B cell (primary cell): ENCODE measurements at places on chromosomes 3 and 15. TPM values are rescaled to one million over a fixed set of nuclear protein-coding genes. Genes with fewer than 3 reads are reported as not detected.

DNA sequence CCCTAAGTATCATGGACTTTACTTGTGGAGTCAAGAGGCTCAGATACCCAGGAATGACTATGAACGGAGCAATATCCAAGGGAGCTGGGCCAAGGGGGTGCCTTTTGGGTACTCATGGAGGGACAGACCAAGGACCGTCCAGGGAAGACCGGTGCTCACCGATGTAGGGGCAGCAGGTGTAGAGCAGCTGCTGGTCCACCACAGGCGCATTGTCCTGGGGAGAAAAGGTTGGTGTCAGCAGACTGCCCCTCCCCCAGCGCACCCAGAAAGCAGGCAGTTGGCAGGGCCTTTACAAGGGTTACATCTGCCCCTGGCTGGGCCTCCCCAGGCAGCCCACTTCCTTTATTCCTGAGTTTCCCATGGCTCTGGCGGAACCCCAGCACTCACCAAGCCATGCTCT, 7.5 kb downstream of the CDAN1 start:
- H3K36me3 ChIP-seq = peaks cover 16% of the 10 kb centered on the region
- H3K4me1 ChIP-seq = no peaks in the 10 kb centered on the region
- no peak overlapping the region for H3K4me3 ChIP-seq
- H3K27me3 ChIP-seq = no peaks in the 10 kb centered on the region

DNA sequence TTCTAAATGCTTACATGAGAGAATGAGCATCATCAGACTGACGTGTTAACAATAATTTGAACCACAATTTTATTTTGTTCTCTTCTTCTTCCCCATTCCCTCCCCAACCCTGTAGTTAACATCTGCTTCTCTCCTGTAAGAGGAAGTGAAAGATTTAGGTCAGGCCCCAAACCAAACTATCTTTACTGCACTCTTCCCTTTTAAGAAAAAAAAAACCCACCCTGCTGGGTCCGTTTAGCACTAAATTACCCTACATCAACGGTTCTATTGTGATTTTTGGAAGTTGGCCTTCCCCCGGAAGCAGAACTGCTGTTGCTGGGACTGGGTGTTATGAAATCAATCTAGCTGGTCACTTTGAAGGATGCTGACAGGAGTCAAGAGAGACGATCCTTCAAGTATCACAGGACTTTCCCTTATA, 49.4 kb downstream of the NFKBIZ start:
- no peaks in the 10 kb centered on the region for H3K36me3 ChIP-seq
- DNase-seq = peak; percentile 86
- H3K27ac ChIP-seq = peak overlapping the region; percentile 86
- H3K4me1 ChIP-seq = peaks cover 32% of the 10 kb centered on the region

DNA sequence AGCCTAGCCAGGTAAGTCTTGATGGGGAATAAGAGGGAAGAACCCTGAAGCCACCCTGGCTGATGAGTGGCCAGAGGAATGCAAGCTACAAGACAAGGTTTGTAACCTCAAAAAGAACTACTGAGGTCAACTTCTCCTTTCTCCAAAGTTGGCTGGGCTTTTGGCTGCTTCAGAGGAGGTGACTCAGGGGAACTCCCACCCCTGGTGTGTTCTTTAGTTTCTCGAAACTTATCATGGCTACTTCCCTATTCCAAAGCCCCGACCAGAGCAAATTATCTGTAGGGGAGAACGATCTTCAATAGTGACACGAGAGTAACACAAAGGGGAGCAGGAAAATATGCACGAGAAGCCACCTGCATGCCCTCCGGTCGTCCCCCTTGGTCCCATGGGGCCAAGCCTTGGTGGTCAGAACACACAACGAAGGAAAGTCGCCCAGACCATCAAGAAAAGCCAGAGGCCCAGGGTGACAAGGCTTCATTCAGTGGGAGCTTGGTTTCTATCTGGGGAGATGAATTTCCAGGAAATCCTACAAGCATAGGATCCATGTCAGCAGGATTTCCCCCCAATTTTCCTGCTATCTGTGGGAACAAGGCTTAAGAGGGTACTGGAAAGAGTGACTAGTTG, 6.5 kb upstream of the BCL2A1 start:
- no peaks in the 10 kb centered on the region for H3K27me3 ChIP-seq
- H3K4me3 ChIP-seq = no peak overlapping the region
- peak overlapping the region; percentile 79 for H3K27ac ChIP-seq
- peak; percentile 87 for DNase-seq
- no peaks in the 10 kb centered on the region for H3K36me3 ChIP-seq

- H3K4me1 ChIP-seq = no peaks in the 10 kb centered on the region
- H3K4me3 ChIP-seq = no peak overlapping the region
Observed at GRCh38 chr3:17352620-17353019, 389.8 kb downstream of the TBC1D5 start.

GRCh38 chr15:99578809-99579208, 13.0 kb downstream of the MEF2A start:
- peaks cover 26% of the 10 kb centered on the region for H3K4me1 ChIP-seq
- no peak overlapping the region for H3K27ac ChIP-seq
- H3K4me3 ChIP-seq = no peak overlapping the region

AQP9 gene
- polyA plus RNA-seq = 0.10 and 0.17 TPM in 2 replicates

TIMMDC1 gene
- 38.8 and 50.5 TPM in 2 replicates for polyA plus RNA-seq

DNA sequence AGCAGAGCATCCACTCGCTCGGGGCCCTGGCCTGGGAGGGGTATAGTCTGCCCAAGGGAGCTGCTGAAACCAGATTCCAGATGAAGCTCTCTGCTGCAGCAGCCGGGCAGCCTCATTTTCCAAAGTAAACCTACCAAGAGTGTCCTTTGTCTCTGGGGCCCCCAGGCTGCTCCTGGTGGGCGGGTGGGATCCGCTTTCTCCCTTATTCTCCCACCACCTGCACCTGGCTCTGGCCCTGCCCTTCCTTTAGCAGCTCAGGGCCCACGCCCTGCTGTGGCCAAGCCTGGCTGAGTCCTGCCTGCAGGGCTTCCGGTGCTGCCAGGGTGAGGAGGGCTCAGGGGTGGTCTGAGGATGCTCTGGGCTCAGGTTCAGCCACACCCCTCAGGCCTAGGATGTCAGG, 13.0 kb downstream of the SCN5A start:
- no peaks in the 10 kb centered on the region for H3K27me3 ChIP-seq
- no peak for DNase-seq
- H3K4me1 ChIP-seq = no peaks in the 10 kb centered on the region
- no peak overlapping the region for H3K4me3 ChIP-seq
- no peak overlapping the region for H3K27ac ChIP-seq

- DNase-seq = no peak
- no peaks in the 10 kb centered on the region for H3K27me3 ChIP-seq
- H3K27ac ChIP-seq = no peak overlapping the region
- no peaks in the 10 kb centered on the region for H3K4me1 ChIP-seq
- no peaks in the 10 kb centered on the region for H3K36me3 ChIP-seq
- no peak overlapping the region for H3K4me3 ChIP-seq
Observed at GRCh38 chr3:189236352-189236751, 64.6 kb downstream of the TPRG1 start.

- H3K27ac ChIP-seq = no peak overlapping the region
- no peaks in the 10 kb centered on the region for H3K27me3 ChIP-seq
- H3K36me3 ChIP-seq = no peaks in the 10 kb centered on the region
- no peaks in the 10 kb centered on the region for H3K4me1 ChIP-seq
- H3K4me3 ChIP-seq = no peak overlapping the region
- no peak for DNase-seq
Observed at GRCh38 chr3:126005951-126006350, 37.0 kb downstream of the ROPN1B start.

DNA sequence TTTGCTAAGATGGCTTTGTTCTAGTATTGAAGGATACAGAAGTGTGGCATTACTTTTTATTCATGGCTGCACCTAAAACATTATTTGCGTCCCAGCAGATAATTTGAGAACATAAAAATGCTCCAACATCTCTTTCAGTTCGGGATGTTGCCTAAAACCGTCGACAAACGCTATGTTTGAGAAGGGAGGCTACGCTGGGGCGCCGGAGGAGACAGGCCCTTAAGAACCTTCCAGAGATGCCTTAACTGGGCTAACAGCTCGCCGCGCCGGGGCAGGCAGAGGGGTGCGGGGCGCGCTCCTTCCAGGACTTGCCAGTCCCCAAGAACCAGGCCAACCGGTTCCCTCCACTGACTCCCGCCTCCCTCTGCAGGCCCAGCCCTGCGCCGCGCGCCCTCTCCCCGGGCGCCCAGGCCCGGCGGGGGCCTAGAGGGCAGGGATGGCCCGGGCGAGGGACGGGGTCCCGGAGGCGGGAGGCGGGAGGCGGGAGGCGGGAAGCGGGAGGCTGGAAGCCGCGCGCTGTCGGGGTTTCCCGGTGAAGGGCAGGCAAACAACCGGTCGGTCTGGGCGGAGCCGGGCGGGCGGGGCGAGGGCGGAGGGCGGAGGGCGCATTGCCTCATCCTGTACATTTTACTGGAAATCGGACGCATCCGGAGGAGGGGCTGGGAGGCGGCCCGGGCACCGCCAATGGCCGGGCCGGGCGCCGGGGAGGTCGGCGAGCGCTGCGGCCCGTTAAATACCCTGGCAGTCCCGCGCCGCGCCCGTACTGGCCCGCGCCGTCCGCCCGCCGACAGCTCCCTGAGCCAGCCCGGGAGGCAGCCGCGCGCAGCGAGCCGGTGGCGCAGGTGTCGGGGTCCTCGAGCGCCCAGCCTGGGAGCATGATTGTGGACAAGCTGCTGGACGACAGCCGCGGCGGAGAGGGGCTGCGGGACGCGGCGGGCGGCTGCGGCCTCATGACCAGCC, at the start of gene NFKBIZ:
NFKBIZ (plus strand) TSS at position 761 of the 960 bp plus-strand sequence; CDS start at position 876, 115 bp downstream.
- peak; percentile 92 for DNase-seq
- H3K4me3 ChIP-seq = peak within 1 kb of the TSS; percentile 100
- peaks cover 18% of the 10 kb centered on the region for H3K4me1 ChIP-seq
- H3K27me3 ChIP-seq = no peaks in the 10 kb centered on the region
- H3K36me3 ChIP-seq = peaks cover 6% of the 10 kb centered on the region
- peak within 1 kb of the TSS; percentile 84 for H3K27ac ChIP-seq

GRCh38 chr3:43038010-43038409, 58.9 kb downstream of the GASK1A start:
- no peaks in the 10 kb centered on the region for H3K4me1 ChIP-seq
- H3K36me3 ChIP-seq = no peaks in the 10 kb centered on the region
- H3K4me3 ChIP-seq = no peak overlapping the region
- H3K27me3 ChIP-seq = no peaks in the 10 kb centered on the region
- DNase-seq = no peak
- no peak overlapping the region for H3K27ac ChIP-seq

- H3K27me3 ChIP-seq = no peaks in the 10 kb centered on the region
- no peak overlapping the region for H3K27ac ChIP-seq
- no peaks in the 10 kb centered on the region for H3K36me3 ChIP-seq
- no peak for DNase-seq
Observed at GRCh38 chr3:101123081-101123480, 129.9 kb upstream of the ABI3BP start.

DNA sequence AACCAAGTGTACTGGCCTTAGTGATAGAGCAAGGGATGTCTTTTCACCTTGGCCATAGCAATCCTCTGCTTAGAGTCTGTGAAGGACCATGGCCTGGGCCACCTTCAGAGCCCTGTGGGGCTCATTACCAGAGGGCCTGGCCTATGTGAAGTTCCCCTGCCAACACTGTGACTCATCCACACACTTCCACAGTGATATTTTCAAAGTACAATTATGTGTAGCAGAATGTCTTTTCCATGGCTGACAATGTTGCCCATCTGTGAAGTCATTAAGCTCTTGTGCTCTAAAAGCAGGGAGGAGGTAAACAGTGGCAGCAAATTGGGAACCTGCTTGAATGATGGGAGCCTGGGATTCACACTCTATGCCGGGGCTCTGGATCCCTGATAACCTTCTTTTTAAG, 12.2 kb upstream of the CACNA1D start:
- H3K27me3 ChIP-seq = peaks cover 5% of the 10 kb centered on the region
- H3K4me3 ChIP-seq = no peak overlapping the region
- no peak for DNase-seq
- no peaks in the 10 kb centered on the region for H3K4me1 ChIP-seq
- no peaks in the 10 kb centered on the region for H3K36me3 ChIP-seq
- no peak overlapping the region for H3K27ac ChIP-seq

EMC7 gene
- polyA plus RNA-seq = 18.4 and 23.3 TPM in 2 replicates

GRCh38 chr3:13072600-13073325, 466 bp downstream of the IQSEC1 start:
- peak; percentile 55 for DNase-seq
- peaks cover 57% of the 10 kb centered on the region for H3K4me1 ChIP-seq

DNA sequence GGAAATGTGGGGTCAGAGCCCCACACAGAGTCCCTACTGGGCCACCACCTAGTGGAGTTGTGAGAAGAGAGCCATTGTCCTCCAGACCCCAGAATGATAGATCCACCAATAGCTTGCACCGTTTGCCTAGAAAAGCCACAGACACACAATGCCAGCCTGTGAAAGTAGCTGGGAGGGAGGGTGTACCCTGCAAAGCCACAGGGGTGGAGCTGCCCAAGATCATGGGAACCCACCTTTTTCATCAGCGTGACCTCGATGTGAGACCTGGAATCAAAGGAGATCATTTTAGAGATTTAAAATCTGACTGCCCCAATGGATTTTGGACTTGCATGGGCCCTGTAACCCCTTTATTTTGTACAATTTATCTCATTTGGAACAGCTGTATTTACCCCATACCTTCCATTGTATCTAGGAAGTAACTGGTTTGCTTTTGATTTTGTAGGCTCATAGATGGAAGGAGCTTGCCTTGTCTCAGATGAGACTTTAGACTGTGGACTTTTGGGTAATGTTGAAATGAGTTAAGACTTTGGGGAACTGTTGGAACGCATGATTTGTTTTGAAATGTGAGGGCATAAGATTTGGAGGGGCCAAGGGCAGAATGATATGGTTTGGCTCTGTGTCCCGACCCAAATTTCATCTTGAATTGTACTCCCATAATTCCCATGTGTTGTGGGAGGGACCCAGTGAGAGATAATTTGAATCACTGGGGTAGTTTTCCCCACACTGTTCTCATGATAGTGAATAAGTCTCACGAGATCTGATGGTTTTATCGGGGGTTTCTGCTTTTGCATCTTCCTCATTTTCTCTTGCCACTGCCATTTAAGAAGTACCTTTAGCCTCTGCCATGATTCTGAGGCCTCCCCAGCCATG, 49.0 kb downstream of the CD200 start:
- peaks cover 24% of the 10 kb centered on the region for H3K4me1 ChIP-seq
- H3K27me3 ChIP-seq = no peaks in the 10 kb centered on the region
- H3K36me3 ChIP-seq = no peaks in the 10 kb centered on the region
- H3K4me3 ChIP-seq = no peak overlapping the region
- no peak for DNase-seq
- H3K27ac ChIP-seq = no peak overlapping the region

DNA sequence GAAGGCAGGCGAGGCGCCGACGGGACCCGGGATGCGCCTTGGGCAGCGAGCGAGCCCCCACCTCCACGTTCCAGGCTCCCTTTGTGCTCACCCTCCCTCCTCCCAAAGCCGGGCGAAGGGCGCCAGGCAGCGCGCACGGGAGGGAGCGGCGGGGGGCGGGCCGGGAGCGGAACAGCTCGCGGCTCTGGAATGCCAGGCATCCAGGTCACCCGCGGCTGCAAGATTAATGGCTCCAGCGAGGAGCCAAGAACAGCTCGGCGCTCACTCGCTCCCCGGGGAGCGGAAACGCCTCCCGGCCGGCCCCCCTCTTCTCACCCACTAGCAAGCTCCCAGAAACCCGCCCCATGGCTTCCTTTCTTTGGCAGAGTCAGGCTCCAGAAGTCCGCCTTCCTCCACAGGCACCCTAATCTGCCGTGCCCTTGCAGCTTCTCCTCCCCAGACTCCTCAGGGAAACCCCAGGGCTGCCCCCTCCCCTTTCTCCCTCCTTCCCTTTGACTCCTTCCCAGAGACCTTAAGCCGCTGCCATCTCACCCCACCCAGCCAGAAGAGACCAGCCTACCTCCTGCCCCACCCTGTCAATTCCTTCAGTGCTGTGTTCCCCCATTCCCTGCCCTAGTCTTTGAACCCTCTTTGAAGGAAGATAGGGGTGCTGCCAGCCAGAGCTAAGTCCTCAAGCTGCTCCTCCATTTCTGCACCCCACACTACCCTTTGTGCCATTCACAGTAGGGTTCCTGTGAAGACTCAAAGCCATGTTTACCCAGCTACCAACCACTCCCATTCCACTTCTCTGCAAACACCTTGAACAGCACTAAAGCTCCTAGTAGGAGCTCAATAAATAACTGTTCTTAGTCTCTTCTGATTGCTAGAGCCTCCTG, 9.9 kb downstream of the AMOTL2 start:
- no peak for DNase-seq
- no peaks in the 10 kb centered on the region for H3K36me3 ChIP-seq
- H3K27me3 ChIP-seq = peaks cover 4% of the 10 kb centered on the region
- H3K4me3 ChIP-seq = no peak overlapping the region
